Stimulated activated CD8-positive, alpha-beta memory T cell treated with anti-CD3 and anti-CD28 coated beads, Interleukin-15, amount 100 ng/mL, for 1 hour (primary cell): ENCODE measurements at places on chromosomes 2 and 18.

DNA sequence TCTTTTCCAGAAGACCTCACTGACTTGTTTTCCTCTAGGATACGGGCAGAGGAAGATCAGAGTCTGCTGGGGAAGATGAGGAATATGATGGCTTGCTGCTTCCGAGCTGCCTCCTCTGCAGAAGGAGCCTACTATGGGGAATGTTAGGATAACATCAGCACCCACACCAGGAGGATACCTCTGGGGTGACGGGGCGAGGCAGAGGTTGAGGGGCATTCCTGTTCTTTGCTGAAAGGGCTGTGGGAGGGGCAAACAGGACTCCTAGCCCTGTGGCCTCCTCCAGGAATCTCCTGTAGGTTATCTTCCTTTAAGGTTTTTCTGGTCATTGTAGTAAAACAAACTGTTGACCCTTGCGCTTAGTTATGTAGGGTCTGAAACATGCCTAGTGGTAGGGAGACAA, 102.5 kb downstream of the CRIM1 start:
- DNase-seq = no peak

DNA sequence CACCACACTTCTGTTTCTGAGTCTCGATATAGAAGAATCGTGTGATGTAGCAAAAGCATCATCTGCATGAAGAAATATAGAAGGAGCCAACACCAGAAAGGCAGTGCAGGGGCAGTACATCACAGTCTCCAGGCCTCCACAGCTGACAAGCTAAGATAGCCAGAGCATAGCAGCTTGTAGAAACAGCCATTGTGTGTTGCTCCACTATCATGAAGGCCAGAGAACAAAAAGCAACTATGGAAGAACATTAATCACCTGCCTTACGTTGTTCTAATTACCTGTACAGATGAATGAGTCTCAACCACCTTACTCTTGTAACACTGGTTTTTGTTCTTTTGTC, 129.0 kb downstream of the RND3 start:
- DNase-seq = no peak

DNA sequence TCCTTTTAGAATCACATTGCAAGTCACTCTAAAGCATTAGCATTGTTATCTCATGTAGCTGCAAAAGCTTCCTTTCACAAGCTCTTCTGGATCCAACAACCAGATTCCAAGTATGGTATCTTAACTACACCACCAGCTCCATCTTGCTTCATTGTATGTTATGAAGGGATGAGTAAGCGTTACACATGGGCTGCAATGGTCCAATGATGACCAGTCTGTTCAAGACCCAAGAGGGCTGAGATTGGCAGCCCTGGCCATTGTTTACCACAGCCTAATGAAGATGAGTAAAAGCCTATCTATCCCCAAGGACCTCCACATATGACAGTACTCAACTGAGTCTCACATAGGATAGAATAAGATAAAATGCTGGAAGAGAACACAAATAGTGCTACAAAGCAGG, 6.3 kb downstream of the CFLAR start:
- DNase-seq = no peak

DNA sequence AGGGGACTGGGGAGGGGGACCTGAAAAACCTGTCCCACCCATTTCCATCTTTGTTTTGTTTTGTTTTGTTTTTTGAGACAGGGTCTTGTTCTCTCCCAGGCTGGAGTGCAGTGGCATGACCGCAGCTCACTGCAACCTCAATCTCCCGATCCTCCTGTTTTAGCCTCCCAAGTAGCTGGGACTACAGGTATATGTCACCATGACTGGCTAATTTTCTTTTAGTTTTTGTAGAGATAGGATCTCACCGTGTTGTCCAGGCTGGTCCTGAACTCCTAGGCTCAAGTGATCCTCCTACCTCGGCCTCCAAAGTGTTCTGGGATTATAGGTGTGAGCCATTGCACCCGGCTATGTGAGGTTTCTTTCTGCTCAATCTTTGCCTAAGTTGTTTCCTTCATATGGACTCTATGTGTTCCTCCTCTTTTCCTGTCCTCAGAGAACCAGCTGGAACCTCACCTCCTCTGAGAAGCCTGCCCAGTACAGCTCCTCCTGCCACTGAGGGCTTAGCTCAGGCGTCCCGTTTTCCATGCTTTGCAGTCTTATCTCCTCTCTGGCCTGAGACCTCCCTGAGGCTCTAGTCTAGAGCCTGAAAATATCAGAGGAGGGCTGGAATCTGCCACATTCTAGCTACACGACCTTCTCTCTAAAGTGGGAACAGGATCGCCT, 74.8 kb downstream of the HS1BP3 start:
- no peak for DNase-seq

GRCh38 chr2:178391701-178392100, 59.3 kb downstream of the PRKRA start:
- no peak for DNase-seq
